Spleen (tissue), 13 donors: ENCODE measurements at places on chromosomes 4 and X.

GRCh38 chr4:145709843-145710242 lies 29.9 kb downstream of the C4orf51 start:
- no peak overlapping the region for H3K27ac ChIP-seq
- no peak for DNase-seq
- H3K36me3 ChIP-seq = no peaks in the 10 kb centered on the region
- H3K27me3 ChIP-seq = no peaks in the 10 kb centered on the region

DNA sequence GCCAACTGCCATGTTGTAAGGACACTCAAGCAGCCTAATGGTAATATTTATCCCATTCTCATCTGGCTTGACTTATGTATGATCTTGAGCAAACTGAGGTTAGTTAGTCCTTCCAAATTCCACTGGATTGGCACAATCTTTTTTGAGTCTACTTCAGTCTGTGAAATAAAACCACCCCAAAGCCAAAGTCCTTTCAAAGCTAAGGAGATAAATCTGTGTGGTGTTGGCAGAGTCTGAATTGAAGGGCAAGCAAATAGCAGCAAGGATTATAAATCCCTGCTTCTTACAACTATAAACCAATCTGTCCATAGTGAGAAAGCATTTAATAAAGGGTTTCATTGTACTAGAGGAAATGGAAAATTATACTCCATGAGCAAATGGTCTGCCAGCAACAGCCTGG lies 233.9 kb upstream of the GLRA2 start:
- DNase-seq = no peak
- no peaks in the 10 kb centered on the region for H3K36me3 ChIP-seq
- H3K27me3 ChIP-seq = no peaks in the 10 kb centered on the region
- no peak overlapping the region for H3K4me3 ChIP-seq

GRCh38 chr4:88900432-88900831 lies 156.6 kb downstream of the FAM13A start:
- H3K4me3 ChIP-seq = no peak overlapping the region
- no peaks in the 10 kb centered on the region for H3K27me3 ChIP-seq
- no peak overlapping the region for H3K27ac ChIP-seq
- DNase-seq = no peak
- H3K36me3 ChIP-seq = no peaks in the 10 kb centered on the region
- H3K4me1 ChIP-seq = no peaks in the 10 kb centered on the region

GRCh38 chrX:31058284-31058683 lies 13.6 kb downstream of the FTHL17 start:
- no peaks in the 10 kb centered on the region for H3K4me1 ChIP-seq
- no peak overlapping the region for H3K27ac ChIP-seq
- H3K27me3 ChIP-seq = no peaks in the 10 kb centered on the region
- DNase-seq = no peak
- no peaks in the 10 kb centered on the region for H3K36me3 ChIP-seq
